Anterior cingulate cortex (tissue), 58 donors: ENCODE measurements at places on chromosomes 6 and 20.

- no peak for DNase-seq
Measured at GRCh38 chr6:51472745-51473487, 614.5 kb downstream of the PKHD1 start.

GRCh38 chr20:58407966-58408557 is 19.0 kb downstream of the VAPB start:
- DNase-seq, result no peak

DNA sequence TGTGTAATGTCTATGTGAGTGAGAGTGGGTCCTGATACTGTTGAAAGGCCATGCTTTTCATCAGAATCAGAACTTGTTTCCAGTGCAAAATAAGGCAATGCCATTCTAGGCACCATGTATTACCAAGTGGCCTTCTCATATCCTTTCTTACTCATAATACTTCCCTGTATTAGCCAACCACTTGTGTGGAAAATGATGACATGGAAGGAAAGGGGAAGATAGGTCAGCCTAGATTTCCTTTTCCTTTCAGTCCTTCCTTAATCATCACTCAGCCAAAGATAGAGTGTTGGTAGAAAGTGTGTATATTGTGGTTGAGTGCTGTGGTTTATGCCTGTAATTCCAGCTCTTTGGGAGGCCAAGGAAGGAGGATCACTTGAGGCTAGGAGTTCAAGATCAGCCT is 158.6 kb upstream of the PREP start:
- no peak for DNase-seq

DNA sequence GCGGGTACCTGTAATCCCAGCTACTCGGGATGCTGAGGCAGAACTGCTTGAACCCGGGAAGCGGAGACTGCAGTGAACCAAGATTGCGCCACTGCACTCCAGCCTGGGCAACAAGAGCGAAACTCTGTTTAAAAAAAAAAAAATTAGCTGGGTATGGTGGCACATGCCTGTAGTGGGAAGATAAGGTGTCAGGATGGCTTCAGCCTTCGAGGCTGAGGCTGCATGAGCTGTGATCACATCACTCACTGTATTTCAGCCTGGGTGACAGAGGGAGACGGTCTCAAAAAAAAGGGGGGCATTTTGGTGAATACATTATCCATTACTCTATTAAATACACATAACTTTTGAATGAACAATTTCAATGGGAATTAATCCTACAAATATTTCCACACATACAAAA is 32.4 kb downstream of the SNX3 start:
- no peak for DNase-seq

DNA sequence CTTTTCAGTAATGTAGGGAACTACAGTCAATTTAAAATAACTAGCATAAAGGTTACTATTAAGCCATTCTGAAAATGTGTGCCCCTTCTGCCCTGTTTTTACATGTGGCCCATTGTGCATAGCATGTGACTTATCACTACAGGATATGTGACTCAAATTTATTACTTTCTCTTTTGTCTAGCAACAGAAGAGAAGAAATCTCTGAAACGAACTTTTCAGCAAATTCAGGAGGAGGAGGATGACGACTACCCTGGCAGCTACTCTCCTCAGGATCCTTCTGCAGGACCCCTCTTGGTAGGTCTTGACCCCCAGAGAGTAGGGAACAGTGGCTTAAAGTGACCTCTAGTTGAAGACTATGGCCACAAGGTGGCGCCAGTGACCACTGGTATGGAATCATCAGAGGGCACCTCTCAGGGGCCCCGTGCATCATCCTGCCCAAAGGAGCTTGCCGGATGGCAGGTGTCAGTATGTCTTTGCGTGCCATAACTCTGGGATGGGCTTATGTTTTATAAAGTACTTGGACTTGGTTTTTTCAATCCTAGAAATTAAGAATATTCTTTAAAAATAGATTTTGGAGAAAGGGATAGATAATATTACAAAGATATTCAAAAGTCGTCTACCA is 23.9 kb downstream of the RPRD1B start:
- peak; percentile 49 for DNase-seq

GRCh38 chr6:160859822-160860221 is 131.7 kb upstream of the MAP3K4 start:
- no peak for DNase-seq

DNA sequence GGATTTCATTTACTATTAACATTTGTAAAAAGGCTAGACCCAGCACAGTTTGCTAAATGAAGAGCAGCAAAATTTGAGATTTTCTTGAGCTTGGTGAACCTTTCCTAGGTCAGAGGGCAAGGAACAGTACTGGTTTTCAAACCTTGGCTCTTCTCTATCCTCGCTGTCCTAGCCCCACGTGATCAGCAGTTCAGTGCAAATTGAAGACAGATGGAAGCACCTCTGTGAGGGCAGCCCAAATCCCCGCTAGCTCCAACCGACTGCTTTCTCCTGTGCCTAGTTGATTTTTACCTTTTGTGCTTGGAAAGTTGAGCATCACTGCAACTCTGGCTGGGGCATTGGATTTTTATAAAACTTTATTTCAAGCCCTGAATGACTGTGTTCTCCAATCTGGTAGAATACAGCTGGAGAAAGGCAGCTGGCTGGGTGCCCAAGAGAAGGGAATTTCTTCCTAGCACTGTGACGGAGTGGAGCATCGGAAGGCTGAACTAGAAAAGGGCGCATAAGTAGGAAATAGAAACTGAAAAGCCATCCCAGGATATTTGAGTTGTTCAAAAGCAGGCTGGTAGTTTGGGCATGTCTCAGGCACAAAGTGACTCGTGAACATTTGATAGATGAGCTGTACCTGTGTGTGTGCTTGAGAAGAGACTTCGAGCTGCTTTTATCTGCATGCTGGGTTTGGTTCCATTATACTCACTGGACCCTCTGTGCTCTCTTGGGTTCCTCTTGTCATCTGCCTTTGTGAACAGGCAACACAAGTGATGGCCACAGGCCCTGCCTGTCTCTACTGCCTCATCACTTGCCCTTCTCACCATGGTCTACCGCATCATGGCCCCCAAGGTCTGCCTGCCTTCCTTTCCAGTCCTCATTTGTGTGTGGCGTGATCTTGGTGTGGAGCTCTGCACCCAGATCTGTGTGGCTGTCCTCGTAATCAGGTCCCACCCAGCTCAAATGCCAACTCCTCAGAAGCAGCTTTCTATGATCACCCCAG is 2.3 kb downstream of the RNF114 start:
- peak; percentile 20 for DNase-seq

GRCh38 chr6:52573295-52573694 is 3.6 kb downstream of the TRAM2 start:
- no peak for DNase-seq

DNA sequence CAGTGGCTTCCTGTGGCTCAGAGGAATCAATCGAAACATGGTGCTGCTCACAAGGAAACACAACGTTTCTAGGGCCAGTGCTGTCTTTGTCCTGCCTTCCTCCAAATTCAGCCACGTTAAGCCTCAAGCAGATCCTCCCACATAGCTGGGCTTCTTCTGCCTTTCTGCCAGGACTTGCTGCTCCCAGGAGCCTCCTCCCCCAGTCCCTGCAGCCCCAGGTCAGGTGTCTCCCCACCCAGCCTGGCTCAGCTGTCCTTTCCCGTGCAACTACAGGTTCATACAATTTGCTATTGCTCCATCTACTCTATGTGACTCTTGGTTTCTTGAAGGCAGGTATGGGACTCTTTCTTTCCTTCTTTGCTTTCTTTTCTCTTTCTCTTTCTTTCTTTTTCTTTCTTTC is 215.3 kb upstream of the RNF24 start:
- DNase-seq, result no peak

- DNase-seq, result no peak
Measured at GRCh38 chr20:63330084-63330760, 30.9 kb downstream of the CHRNA4 start.

GRCh38 chr20:21719592-21720214 is 14.2 kb downstream of the PAX1 start:
- DNase-seq, result peak; percentile 32

DNA sequence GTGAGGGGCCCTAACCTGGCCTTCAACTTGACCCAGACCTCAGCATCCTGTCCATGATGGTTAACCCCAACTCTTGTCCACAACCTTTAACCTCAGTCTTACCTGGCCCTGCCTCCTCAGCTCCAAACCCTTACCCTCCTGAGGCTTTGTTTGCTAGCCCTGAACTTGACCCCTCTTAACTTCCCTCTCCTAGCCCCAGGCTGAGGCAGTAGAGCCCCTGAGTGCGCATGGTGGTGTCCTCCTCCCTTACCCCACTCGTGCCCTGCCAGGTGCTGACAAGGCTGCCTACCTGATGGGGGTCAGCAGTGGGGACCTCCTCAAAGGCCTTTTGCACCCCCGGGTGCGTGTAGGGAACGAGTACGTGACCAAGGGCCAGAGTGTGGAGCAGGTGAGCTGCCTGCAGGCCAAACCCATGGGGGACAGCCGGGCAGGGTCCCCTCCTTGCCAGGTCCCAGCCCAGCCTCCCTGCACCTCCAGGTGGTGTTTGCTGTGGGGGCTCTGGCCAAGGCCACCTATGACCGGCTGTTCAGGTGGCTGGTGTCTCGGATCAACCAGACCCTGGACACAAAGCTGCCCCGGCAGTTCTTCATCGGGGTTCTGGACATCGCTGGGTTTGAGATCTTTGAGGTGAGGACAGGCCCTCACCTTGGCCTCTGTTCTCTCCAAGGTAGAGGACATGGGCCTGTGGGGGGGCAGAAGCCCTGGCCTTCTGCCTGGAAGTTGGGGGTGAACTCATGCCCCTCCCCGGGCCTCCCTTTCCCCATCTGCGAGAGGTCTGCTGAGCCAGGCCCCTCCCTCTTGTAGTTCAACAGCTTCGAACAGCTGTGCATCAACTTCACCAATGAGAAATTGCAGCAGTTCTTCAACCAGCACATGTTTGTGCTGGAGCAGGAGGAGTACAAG is 31.9 kb downstream of the MYH7B start:
- no peak for DNase-seq

GRCh38 chr6:150091476-150091875 is 22.6 kb upstream of the ULBP3 start:
- DNase-seq, result no peak

DNA sequence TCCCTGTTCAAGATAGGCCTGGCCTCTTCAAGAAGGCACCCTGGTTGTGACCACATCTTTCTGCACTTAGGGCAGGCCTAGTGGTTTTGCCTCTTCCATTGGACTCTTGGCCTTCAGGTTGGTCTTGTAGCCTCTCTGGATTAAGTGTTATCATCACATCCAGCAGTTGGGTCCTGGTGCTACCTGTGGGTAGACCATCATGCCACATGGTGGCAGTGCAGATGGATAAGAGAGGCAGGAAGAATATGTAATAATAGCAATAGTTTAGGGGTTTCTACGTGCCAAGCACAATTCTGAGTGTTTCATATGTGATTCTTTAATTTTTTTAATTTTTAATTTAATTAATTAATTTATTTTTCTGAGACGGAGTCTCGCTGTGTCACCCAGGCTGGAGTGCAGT is 28.5 kb upstream of the SNRPB2 start:
- no peak for DNase-seq

DNA sequence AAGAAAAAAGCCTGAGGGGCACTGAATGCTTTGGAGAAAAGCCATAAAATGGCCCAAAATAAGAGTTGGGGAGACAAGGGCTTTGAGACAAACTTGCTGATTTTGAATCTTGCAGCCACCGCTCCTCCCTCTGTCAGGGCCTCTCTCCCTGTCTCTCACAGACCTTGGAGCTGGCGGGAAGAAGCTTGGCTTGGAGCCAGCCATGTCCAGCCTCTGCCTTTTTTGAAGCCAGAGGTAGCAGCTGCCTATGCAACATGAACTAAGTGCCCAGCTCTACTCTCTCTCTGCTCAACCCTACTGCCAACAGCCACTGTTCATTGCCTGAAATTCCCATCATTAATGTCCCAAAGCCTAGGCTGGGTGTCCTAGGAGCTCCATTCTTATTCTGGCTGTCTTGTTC is 63.7 kb upstream of the CTNNBL1 start:
- no peak for DNase-seq

DNA sequence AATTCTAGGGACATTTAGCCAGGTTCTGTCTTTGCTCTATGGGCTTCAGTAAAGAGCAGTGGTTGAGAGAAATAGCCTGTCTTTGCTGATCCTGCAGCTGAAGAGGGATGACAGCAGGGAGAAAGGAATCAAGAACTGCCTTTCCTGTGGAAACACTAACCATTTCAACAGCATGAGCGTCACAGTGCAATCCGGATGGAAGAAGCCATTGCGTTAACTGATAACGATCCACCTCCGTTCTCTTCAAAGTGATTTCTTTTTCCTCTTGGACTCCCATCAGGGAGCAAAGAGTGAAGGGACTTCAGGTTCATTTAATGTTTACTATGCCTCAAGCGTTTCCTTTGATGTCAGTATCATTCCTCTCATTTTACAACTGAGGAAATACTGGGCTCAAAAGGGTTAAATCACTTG is 35.2 kb upstream of the EEF1E1 start:
- no peak for DNase-seq

GRCh38 chr20:46694484-46694883 is 5.2 kb upstream of the TP53RK start:
- DNase-seq, result no peak
